Stimulated activated CD4-positive, alpha-beta T cell treated with anti-CD3 and anti-CD28 coated beads, Interleukin-1b, Interleukin-23, amount 100 ng/mL, for 1 hour (primary cell): ENCODE measurements at places on chromosomes 4 and X.

- no peak for DNase-seq
Measured at GRCh38 chrX:19836337-19836736, 51.1 kb downstream of the SH3KBP1 start.

GRCh38 chr4:123233136-123233768 lies 163.3 kb upstream of the SPRY1 start:
- no peak for DNase-seq

DNA sequence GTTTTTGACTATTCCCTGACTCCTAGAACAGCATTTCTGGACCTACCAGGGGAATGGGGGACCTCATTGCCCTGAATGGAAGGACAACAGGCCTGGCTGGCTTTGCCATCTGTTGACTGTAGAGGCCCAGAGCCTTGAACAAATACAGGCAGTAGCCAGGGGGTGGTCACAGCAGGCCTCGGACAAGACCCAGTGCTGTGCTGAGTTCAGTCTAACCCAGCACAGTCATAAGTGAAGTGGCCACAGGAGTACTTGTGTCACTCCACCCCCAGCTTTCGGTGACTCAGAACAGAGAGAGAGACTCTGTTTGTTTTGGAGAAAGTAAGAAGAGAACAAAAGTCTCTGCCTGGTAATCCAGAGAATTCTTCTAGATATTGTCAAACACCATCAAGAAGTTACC lies 310.0 kb downstream of the PRR32 start:
- no peak for DNase-seq

DNA sequence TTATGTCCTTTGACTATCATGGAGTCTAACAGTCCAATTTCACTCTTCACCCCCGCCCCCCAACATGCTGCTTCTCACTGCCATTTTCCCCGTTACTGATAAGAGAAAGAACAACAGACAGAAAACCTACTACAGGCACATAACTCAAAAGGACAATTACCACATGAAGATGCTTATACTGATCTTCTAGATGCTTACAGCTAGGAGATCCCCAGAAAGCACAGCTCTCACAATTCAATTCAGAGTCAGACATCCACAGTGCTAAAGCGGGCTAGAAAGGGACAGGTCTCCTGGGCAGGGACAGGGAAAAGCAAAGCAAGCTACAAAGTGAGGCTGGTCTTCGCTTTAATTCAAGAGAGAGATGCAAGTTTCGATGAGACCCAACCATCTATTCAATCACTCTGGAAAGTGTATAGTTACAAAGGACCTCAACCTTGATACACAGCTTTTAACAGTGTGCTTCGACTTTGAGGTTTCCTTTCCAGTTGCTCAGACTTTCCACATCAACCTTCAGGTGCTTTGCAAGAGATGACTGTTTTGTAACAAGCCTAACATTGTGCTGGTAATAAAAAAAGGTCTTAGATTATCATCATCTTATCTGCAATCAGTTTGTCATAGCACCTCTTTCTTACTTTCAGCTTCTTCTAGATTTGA lies 60.9 kb downstream of the LEF1 start:
- peak; percentile 23 for DNase-seq

DNA sequence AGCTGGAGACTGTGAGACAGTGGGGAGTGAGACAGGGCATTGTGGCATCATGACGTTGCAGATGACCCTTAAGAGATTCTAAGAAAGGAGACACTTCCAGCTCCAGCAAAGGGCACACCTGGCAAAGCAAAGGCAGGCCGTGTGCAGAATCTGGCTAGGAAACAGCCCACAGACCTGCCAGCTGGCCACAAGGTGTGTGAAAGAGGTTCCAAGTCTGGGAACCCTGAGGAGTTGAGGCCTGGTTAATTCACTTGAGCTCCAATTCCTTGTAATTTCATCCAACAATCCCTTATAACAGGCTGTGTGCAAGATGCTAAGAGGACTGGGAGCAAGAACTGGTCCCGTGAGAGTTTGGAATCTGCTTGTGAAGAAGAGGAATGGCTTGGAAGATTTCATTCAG lies 72.8 kb upstream of the FAM9A start:
- no peak for DNase-seq

DNA sequence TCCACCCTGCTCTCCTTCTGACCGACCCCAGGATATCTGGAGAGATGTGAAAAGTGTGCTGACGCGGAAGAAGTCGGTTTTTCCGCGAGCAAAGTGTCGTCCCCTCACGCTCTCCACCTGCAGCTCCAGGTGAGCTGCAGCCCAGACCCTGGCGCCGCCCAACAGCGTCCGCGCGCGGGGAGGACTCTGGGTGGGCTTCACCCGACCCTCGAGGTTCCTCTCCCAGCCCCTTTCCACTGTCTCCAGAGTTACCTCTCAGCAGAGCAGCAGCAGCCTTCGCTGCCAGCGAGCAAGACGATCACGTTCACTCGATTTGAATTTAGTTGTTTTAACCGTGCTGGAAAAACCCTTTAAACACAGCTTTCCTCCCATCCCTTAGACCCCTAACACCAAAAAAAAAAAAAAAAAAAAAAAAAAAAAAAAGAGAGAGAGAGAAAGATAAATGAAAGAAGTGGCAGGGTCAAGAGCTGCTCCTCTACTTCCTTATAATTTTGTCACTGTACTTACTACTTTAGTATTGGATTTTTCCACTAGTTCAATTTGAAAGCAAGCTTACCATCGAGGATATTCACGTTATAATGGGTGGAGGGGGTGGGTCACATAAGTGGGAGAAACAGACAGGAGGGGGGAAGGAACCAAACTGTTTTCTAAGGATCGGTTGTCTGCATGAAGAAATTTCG lies 758 bp upstream of the NR3C2 start:
- peak; percentile 4 for DNase-seq

DNA sequence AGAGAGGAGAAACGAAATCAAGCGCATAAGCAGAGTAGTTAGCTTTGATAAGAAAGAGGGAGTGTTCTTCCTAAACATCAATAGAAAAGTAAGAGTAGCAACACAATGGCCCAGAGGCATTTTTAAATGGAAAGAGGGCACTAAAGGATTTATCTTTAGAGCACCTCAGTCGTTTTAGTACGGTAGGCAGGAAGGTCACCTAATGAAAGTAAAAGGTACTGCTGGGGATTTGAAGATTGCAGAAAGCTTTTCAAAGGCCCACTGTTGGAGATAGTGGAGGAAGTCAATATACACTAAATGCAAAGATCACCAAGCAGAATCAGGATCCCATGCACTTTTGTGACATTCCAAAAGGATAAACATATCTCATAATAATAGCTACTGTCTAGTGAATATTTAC lies 667.7 kb upstream of the GRID2 start:
- DNase-seq: no peak

DNA sequence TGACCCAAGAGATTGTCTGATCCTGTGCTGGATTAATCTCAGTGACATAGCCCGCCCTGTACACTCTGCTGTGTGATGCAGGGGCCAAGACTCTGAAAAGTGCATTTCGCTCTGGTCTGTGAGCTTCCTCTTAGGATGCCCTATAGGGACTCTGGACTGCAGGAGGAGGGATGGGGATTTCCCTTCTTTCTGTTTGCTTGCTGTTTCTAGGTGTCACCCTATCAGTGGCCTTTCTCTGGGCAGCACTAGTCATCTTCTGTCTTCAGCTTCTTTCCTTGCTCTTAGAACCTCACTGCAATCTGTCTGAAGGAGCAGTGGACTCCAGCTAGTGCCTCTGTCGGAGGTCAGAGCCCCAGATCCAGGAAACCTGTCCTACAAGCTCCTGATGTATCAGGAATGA lies 34.5 kb upstream of the SCRG1 start:
- DNase-seq: no peak

DNA sequence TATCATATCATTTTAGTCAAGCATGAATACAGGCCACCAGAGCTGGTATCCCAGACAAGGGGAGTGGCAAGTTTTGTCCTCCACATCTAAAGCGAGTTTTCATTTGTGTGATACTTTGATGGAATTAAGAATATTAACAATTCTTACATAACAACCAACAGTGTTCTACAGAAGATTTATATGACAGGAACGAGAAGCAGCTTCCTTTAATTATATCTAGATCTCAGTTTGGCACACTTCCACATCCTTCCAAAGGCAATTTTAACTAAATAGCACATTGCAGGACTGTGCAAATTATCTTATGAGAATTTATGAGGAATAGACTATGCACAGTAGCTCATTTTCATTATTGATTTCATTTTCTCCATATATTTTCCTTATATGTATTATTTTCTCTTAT lies 121.2 kb upstream of the GUCY1A1 start:
- DNase-seq: no peak
